ENCODE measurements at places on chromosomes 6 and 20. TPM values are rescaled to one million over a fixed set of nuclear protein-coding genes. Genes with fewer than 3 reads are reported as not detected.

- H3K4me3 ChIP-seq: no peak overlapping the region
- no peak for DNase-seq
- no peak overlapping the region for H3K27ac ChIP-seq
- no peaks in the 10 kb centered on the region for H3K4me1 ChIP-seq
- H3K27me3 ChIP-seq: no peaks in the 10 kb centered on the region
These were observed 27.1 kb downstream of the NCOA6 start for GRCh38 chr20:34798328-34798727.

DNA sequence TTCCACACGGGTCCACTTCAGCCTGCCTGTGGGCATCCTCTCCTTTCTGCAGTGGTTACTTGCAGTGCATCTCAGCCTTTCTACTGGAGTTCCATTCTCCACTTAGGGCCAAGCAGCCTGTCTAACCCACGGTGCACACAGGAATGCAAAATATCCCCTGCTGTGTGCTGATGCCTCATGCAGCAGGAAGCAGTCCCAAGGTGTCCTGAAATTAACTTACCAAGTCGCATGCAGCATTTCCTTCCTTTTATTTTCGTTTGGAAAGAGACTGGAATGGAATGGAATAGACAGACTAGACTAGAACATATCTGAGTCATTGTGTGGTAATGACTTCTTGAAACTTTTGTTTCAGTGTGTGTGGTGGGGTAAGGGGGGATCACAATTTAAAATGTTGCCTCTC lies 25.9 kb upstream of the FOXQ1 start:
- no peaks in the 10 kb centered on the region for H3K36me3 ChIP-seq
- 0 out of 2 replicates have a peak, but pooled peaks cover 8% of the 10 kb centered on the region for H3K4me1 ChIP-seq
- no peaks in the 10 kb centered on the region for H3K27me3 ChIP-seq
- DNase-seq: peak; percentile 14

GRCh38 chr6:104837158-104837557 lies 22.6 kb downstream of the HACE1 start:
- H3K27me3 ChIP-seq: no peaks in the 10 kb centered on the region
- H3K4me3 ChIP-seq: no peak overlapping the region
- H3K27ac ChIP-seq: no peak overlapping the region
- no peak for DNase-seq
- H3K4me1 ChIP-seq: no peaks in the 10 kb centered on the region

DNA sequence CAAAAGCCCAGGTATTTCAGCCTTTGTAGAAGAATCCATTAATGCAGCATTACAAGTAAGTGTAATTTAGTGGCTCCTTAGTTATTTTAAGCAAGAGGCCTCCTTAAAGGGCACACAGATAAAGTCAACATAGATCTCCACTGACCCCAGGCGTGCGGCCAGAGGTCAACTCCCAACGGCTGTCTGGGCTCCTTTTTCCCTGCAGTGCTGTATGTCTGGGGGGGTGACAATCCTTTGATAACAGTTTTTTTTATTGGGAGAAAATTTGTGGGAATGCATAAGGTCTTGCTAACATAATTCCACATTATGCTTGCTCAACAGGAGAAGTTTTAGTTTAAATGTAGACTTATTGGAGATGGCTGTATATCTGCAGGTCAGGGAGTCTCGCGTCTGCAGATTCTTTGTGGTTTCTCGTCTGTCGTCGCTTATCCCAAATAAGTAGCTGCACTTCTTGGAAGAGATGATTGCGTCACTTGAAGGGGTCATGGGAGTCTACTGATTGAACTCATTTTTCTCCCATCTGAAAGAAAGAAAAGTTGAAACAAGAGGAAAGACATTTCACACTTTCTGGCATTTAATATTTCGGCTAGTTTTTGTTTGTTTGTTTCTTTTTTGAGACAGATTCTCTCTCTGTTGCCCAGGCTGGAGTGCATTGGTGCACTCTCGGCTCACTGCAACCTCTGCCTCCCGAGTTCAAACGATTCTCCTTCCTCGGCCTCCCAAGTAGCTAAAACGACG lies 151.7 kb upstream of the AKAP12 start:
- no peak overlapping the region for H3K4me3 ChIP-seq
- H3K36me3 ChIP-seq: 0 out of 2 replicates have a peak, but pooled peaks cover 4% of the 10 kb centered on the region
- H3K27me3 ChIP-seq: no peaks in the 10 kb centered on the region

- peaks cover 25% of the 10 kb centered on the region for H3K4me1 ChIP-seq
- H3K27ac ChIP-seq: no peak overlapping the region
- peak; percentile 90 for DNase-seq
- H3K27me3 ChIP-seq: no peaks in the 10 kb centered on the region
- no peak overlapping the region for H3K4me3 ChIP-seq
These were observed 57.9 kb upstream of the MAP7 start for GRCh38 chr6:136607932-136608772.

DNA sequence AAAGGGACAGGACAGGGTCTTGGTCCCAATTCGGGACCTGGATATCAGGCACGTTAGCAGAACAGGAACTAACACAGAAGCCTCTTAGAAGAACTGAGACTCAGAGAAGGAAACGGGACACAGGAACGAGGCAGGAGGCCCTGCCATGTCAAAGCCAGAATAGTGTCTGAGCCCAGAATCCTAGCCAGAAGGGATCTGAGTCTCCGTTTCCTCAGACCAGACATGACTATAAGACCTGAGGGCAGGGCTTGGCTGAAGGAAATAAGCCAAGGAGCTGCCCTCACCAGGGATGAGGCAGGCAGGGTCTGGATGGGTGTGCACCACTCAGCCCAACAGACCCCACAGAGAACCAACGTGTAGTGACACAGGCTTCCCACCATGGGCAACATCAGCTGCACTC lies 40.3 kb downstream of the TRERF1 start:
- no peaks in the 10 kb centered on the region for H3K36me3 ChIP-seq
- no peak overlapping the region for H3K27ac ChIP-seq
- H3K27me3 ChIP-seq: no peaks in the 10 kb centered on the region
- H3K4me1 ChIP-seq: peaks cover 61% of the 10 kb centered on the region
- DNase-seq: no peak

DNA sequence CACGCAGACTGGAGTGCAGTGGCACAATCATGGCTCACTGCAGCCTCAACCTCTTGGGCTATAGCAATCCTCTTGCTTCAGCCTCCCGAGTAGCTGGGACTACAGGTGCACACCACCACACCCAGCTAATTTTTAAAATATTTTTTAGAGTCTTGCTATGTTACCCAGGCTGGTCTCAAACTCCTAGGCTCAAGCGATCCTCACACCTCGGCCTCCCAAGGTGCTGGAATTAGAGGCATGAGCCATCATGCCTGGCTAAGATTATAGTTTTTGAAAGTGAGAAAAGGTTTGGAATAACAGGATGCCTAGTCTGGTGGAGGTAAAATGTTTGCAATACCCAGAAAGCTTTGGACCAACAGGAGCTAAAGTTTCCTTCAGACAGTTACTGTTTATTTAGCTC lies 23.4 kb downstream of the GCM1 start:
- H3K4me3 ChIP-seq: no peak overlapping the region
- no peak for DNase-seq
- no peaks in the 10 kb centered on the region for H3K36me3 ChIP-seq
- H3K4me1 ChIP-seq: 0 out of 2 replicates have a peak, but pooled peaks cover 6% of the 10 kb centered on the region
- H3K27ac ChIP-seq: no peak overlapping the region

TP53TG5 gene
- not detected for total RNA-seq

GRCh38 chr20:53592992-53593465 lies 610 bp downstream of the ZNF217 start:
- H3K4me1 ChIP-seq: peaks cover 45% of the 10 kb centered on the region
- no peaks in the 10 kb centered on the region for H3K36me3 ChIP-seq
- peak overlapping the region; percentile 72 for H3K4me3 ChIP-seq
- H3K27me3 ChIP-seq: no peaks in the 10 kb centered on the region
- H3K27ac ChIP-seq: peak overlapping the region; percentile 96

GRCh38 chr6:161549977-161550655 lies 276.3 kb upstream of the AGPAT4 start:
- no peak overlapping the region for H3K27ac ChIP-seq
- H3K36me3 ChIP-seq: no peaks in the 10 kb centered on the region
- H3K4me1 ChIP-seq: 0 out of 2 replicates have a peak, but pooled peaks cover 2% of the 10 kb centered on the region
- H3K27me3 ChIP-seq: no peaks in the 10 kb centered on the region
- peak; percentile 22 for DNase-seq
- no peak overlapping the region for H3K4me3 ChIP-seq

DNA sequence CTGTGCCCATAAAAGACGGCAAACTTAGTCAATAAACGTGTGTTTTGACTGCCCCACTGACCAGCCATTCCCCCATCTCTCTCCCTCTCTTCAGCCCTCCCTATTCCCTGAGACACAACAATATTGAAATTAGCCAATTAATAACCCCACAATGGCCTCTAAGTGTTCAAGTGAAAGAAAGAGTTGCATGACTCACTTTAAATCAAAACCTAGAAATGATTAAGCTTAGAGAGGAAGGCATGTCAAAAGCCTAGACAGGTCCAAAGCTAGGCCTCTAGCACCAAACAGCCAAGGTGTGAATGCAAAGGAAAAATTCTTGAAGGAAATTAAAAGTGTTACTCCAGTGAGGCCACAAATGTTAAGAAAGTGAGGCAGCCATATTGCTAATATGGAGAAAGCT lies 261.6 kb upstream of the TBX18 start:
- DNase-seq: no peak
- no peak overlapping the region for H3K4me3 ChIP-seq
- peaks cover 4% of the 10 kb centered on the region for H3K4me1 ChIP-seq
- H3K36me3 ChIP-seq: no peaks in the 10 kb centered on the region
- H3K27me3 ChIP-seq: no peaks in the 10 kb centered on the region

DNA sequence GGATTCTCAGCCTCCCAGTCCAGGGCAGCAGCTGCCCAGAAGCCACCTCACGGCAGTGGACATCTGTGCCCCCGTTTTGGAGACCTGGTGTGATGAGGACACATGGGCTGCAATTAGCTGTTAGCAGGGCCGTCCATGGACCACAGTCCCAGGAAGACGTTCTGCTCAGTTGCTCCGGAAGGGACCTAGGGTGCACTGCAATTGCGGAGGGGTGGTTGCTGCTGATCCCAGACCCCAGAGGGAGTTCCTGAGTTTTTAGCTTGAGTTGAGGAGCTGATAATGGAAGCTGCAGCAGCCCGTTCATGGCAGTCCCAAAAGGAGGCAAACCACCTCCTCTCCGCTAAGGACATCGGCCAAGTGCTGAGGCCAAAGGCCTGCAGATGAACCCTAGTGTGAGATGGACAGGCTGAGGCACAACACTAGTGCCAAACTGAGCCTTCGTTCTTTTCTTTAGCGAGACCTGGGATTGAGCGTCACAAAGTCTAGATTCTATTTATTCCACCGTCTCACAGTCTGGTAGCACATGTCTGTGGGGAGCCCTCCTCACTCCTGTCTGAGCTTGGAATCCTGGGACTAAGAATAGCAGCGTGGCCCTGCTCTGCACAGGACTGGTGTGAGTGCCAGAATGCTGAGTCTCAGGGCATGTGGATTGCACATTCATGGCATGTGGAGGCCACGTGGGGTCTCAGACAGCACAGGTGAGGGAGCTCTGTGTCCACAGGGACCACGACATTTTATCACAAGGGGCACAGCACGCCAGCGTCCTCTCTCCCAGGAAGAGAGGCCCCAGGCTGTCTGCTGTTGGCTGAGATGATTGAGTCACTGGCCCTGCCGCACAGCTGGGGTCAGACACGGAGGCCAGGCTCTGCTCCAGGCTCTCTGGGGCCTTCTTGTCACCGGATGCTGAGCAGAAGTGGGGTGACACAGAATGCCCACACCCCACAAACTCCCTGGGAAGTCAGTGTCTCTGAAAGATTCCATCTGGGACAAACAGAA lies 113.4 kb downstream of the PSMB1 start:
- H3K4me3 ChIP-seq: no peak overlapping the region
- H3K4me1 ChIP-seq: peaks cover 5% of the 10 kb centered on the region
- no peak for DNase-seq
- no peaks in the 10 kb centered on the region for H3K27me3 ChIP-seq
- no peaks in the 10 kb centered on the region for H3K36me3 ChIP-seq

GRCh38 chr6:168968228-168968627 lies 285.4 kb downstream of the THBS2 start:
- no peaks in the 10 kb centered on the region for H3K36me3 ChIP-seq
- H3K4me1 ChIP-seq: no peaks in the 10 kb centered on the region
- DNase-seq: peak; percentile 15
- H3K27ac ChIP-seq: no peak overlapping the region
- H3K4me3 ChIP-seq: no peak overlapping the region

DNA sequence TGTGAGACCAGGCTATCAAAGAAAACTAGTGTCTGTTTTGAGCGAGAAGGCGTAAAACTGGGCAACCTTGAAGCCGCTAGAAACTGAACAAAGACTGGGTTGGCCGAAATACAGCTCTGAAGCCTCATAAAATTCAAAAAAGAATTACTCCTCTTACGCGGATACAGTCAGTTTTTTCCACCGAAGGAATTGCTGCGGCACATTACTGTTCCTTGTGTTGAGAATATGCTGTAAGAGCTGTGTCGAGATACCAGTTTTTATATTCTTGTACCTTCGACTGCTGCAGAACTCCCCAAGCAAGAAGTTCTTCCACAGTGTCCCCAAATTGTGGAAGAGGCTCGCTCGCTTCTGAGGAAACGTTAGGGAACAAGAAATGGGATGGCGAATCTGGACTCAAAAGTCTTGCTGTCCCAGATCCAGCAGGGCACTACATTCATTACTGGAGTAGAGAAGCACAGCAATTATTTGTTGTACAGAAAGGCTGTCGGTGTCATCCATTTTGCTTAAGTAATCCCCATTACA lies 523 bp upstream of the COX7A2 start:
- DNase-seq: no peak
- peaks cover 21% of the 10 kb centered on the region for H3K36me3 ChIP-seq
- peak overlapping the region; percentile 70 for H3K27ac ChIP-seq
- no peaks in the 10 kb centered on the region for H3K27me3 ChIP-seq
- peaks cover 14% of the 10 kb centered on the region for H3K4me1 ChIP-seq

TSPO2 gene
- total RNA-seq: not detected

DNA sequence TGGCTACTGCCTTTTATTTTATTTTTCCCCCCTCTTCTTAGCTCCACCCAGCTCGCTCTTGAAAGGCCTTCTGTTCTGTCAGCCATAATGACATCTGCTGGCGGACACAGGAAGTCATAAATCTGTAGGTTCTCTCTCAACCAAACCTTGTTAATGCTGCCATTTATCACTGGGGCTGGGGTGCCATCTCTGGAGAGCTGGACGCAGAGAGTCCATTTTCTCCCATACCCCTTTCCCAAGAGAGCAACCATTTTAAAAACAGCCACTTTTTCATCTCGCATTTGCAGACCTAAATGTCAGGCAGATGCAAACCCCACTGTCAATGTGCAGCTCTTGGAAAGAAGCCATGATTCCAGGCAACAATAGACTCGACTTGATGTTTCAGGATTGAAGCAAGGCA lies 13.0 kb upstream of the TSHZ2 start:
- no peaks in the 10 kb centered on the region for H3K36me3 ChIP-seq
- no peak overlapping the region for H3K27ac ChIP-seq
- no peaks in the 10 kb centered on the region for H3K4me1 ChIP-seq
- H3K27me3 ChIP-seq: no peaks in the 10 kb centered on the region

- no peaks in the 10 kb centered on the region for H3K4me1 ChIP-seq
- no peak for DNase-seq
- H3K4me3 ChIP-seq: no peak overlapping the region
- no peak overlapping the region for H3K27ac ChIP-seq
These were observed 12.5 kb downstream of the CTSZ start for GRCh38 chr20:58994390-58995159.

- no peak overlapping the region for H3K27ac ChIP-seq
- no peak for DNase-seq
- H3K27me3 ChIP-seq: no peaks in the 10 kb centered on the region
- H3K4me1 ChIP-seq: no peaks in the 10 kb centered on the region
These were observed 56.8 kb downstream of the PREP start for GRCh38 chr6:105346052-105346451.

GRCh38 chr6:42940493-42941045 lies 11.3 kb downstream of the CNPY3 start:
- peaks cover 11% of the 10 kb centered on the region for H3K36me3 ChIP-seq
- H3K27me3 ChIP-seq: no peaks in the 10 kb centered on the region
- H3K27ac ChIP-seq: no peak overlapping the region
- no peak overlapping the region for H3K4me3 ChIP-seq
- no peak for DNase-seq
